ENCODE measurements at places on chromosomes 7 and 10.

- DNase-seq = no peak
Measured at GRCh38 chr10:47339759-47340607, 8.2 kb upstream of the RBP3 start.

- DNase-seq = no peak
Measured at GRCh38 chr10:17216217-17216900, 11.7 kb upstream of the VIM start.

DNA sequence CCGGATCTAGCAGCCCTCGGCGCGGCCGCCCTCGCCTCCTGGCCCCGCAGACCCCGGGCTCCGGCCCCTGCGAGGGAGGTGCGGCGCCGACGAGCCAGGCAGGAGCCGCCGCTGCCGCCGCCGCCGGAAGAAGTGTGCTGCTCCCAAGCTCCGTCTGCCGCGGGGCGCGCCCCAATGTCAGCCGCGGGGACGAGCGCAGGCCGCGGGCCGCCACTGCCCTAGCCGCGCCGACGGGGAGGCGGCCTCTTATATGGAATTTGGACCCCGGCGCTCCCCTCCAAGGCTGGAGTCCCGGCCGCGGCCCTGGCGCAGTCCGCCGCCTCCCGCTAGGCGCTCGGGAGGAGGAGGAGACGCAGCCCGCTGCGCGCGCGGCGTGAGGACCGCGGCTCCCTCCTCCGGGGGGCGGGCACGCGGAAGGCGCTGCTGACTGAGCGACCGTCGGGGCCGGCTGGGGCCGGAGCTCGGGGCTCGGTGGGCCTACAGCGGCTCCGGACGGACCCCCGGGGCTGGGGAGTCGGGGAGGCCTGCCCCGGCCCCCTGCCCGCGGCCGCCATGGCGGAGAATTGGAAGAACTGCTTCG is at the start of gene TRIM8:
Gene TRIM8, plus strand, starts transcription at position 414 of the 580 bp plus-strand sequence. Its CDS starts 139 bp downstream, at position 553.
- DNase-seq = peak; percentile 46

- DNase-seq = no peak
Measured at GRCh38 chr10:124176349-124177179, 83.2 kb upstream of the CHST15 start.

DNA sequence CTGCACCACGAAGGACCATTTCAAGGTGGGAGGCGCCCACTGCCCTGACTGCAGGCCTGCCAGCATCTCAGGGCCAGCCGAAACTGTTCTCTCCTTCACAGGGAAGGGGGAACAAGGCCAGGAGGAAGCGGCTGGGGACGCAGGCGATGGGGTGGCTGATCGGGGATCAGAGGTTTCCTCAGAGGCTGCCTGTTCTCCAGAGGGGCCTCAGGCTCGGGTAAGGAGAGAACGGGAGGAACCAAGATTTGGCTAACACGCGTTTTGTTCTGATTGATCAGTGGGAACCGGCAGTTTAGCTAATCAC is 87.9 kb downstream of the DIP2C start:
- DNase-seq = no peak

GRCh38 chr10:132687181-132687892 is 98.6 kb downstream of the NKX6-2 start:
- DNase-seq = no peak

- DNase-seq = no peak
Measured at GRCh38 chr7:148911626-148912025, 27.5 kb upstream of the EZH2 start.

GRCh38 chr10:75407713-75408508 is 6.3 kb upstream of the ZNF503 start:
- no peak for DNase-seq

DNA sequence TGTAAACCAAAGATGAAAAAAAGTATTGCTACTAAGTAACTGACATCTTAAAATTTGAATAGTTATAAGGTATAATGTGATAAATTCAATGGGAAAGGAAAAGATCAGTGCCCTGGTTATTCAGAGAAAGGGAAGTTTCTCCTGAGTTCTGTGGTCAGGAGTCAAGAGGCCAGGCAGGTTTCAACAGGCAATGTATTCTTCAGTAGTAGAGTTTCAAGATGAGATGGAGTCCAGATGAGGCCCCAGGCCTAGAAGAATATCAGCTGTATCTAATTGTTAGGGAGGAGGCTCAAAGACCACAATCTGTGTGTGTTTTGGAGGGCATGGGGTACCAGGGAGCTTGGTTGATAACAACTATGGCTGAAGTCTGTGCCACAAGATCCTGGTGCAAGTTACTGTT is 101.4 kb upstream of the DLX6 start:
- no peak for DNase-seq

- no peak for DNase-seq
Measured at GRCh38 chr10:16155834-16156233, 281.0 kb upstream of the PTER start.

GRCh38 chr7:2272031-2272430 is 30.0 kb downstream of the NUDT1 start:
- no peak for DNase-seq

- no peak for DNase-seq
Measured at GRCh38 chr7:133934262-133934976, 192.7 kb upstream of the LRGUK start.

GRCh38 chr7:26293569-26294308 is 2.1 kb downstream of the SNX10 start:
- DNase-seq = peak; percentile 12

- DNase-seq = no peak
Measured at GRCh38 chr7:15906436-15906835, 220.0 kb upstream of the MEOX2 start.

DNA sequence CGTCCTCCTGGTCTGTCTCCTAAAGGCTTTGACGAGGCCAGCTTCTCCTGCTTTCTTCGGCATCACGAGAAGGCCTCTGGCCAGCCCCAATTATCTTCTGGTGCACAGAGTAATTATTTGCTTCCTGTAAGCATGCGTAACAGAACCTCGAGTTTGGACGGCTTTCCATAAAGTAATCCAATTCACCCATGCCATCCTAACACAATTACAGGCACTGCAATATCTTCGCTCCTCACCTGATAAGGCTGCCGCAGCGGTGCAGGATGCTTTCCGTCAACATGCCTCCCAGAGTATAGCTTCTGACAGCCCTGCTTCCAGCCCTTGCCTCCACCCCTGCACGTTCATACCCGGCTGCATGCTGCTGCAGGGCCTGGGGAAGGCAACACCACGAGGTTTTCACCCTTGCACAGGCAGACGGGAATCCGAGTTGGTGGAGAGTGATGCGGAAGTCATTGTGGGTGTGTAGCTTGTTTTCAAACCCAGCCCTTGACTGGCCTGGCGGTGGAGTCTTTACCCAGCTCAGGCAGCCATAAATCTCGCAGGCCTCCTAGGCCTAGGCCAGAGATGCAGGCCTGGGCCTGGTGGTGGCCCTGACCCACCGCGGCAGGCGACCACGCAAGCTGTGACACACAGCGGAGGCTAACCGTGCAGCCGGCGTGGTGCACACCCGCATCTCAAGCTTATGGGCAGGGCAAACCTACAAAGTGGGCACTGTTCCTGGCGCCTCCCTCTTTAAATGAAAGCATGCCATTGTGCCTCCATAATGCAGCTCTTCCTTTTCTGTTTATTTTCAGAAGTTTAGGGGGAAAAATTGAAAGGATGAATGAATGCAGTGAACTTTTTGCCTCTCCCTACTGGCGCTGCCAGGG is 12.7 kb downstream of the EBF3 start:
- no peak for DNase-seq

DNA sequence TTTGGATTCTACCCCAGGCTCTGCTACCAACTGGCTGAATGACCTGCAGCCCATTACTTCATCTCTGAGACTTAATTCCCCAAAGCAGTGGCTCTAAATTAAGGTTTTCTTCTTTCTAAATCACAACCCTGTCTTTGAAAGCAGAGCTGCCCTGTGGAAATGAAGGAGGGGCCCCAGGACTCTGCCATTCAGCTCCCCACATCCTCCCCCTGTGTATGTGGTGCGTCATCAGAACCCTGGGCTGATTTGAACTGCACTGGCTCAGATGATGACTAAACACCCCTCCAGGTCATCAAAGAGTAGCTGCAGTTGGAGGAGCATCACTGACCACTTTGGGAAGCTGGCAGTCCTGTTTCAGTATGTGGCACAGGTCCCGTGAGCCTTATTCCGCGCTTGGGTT is 46.6 kb downstream of the BPGM start:
- DNase-seq = no peak

GRCh38 chr10:131546086-131546810 is 234.7 kb upstream of the TCERG1L start:
- no peak for DNase-seq

DNA sequence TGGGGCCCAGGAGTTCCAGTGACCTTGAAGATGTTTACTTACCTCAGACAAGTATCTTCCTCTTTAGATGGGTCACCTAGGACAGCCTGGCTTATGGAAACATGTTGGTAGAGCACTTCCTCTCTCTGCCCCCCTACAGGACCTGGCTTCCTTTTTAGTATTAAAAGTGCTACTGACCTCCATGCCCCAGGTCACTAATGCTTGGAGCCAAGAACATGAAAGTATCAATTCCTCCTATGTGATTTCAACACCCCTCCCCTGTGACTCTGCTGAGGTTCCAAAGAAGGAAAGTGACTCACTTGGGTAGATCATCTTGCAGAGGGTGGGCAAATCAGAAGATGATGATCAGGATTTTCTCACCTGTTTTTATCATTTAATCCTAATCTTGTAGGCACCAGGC is 125.3 kb upstream of the CCDC6 start:
- no peak for DNase-seq

DNA sequence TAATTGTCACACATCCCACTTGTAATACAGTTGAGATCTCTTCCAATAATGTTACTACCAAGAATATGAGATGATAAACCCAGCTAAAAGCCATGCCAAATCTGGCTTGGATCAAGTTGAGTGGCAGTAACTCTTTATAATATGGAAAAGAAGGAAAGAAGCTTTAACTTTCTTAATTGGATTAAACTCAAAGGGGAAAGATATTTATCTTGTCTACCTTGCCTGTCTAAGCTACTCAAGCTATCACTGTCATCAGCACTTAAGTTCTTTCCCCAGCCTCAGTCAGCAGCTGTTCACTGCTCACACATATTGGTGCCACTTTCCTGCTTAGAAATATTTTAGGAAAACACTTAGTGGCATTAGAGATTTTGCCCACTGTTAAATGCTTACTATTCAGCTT is 350.7 kb downstream of the IPMK start:
- no peak for DNase-seq

DNA sequence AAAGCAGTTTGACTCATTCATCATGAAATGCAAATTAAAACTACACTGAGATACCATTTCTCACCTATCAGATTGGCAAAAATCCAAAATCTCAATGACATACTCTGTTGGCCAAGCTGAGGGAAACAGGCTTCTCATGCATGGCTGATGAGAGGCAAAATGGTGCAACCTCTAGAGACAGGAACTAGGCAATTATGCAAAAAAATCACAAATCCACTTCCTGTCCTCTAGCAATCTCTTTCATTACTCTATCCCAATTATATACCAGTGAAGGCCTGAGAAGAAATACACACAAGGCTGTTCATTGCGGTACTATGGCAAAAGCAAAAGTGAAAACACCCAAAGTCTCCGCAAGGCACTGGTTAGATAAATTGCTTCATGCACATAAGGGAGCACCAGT is 25.9 kb upstream of the PTPRN2 start:
- DNase-seq = no peak

- no peak for DNase-seq
Measured at GRCh38 chr10:48575901-48576300, 29.0 kb downstream of the ARHGAP22 start.

GRCh38 chr7:44380831-44381493 is 55.6 kb upstream of the CAMK2B start:
- DNase-seq = no peak

GRCh38 chr10:48600645-48601505 is 4.0 kb downstream of the ARHGAP22 start:
- no peak for DNase-seq

DNA sequence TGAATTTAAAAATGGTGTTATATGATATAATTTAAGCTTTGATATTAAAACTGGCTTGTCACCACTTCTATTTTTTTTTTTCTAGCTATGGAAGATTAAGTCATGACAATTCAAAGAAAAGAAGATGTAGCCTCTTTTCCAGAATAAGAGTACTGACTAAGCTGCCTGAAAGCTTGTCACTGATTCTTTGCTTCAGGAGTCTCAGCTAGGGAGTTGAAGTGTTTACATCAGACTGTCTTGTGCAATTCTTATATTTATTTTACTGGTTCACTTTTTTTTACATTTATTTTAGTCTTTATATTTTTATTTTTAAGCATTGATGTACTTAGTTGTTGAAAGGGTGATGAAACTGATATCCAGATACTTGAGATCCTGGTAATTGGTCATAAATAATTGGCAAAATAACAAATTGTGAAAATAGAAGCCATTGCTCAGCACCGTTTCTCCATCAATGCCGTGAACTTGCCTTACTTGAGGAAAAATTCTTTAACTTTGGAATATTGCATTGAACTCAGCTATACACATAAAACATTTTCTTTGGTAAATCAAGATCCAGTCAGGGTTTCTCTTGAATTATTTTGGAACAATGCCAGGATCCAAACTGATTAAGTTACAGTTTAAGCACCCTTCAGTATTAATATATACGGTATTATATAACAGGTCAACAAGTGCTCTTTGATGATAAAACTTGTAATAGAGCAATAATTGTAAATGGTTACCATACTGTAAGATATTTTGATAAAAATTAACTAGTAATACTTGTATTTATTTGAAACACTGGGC is 156.4 kb downstream of the PHTF2 start:
- DNase-seq = no peak

GRCh38 chr10:110221721-110222261 is 14.4 kb downstream of the MXI1 start:
- peak; percentile 57 for DNase-seq

- no peak for DNase-seq
Measured at GRCh38 chr10:128440513-128441160, 314.4 kb upstream of the MKI67 start.

DNA sequence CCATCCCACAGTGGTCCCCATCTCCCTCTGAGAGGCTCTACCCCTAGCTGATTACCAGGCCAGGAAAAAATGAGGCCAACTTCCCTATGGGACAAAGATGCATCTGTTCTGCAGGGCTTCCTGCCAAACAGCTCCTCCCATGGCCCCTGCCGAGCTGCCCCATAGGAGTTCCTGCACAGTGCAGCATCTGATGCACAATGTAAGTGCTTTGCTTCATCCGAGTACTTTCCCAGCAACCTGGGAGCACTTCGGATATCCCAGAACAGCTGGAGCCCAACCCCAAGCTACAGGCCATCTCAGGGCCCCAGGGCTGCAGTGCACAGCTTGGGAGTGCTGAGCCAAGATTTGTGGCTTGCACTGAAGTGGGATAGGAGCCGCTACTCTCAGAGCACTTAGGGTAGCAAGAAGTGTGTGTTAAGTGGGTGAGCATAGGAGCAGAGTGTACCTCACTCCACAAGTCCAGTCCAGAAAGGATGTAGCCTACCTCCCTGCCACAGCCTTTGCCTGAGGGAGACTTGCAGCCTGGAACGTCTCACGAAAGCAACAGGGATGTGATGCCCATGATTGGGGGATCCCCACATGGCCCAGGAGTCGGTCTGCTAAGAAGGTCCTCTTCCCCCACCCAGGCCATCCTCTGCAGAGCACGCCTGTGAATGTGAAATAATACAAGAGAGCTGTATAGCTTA is 209.6 kb upstream of the VWC2 start:
- no peak for DNase-seq

- no peak for DNase-seq
Measured at GRCh38 chr7:11935905-11936304, 103.9 kb upstream of the THSD7A start.

All from stimulated activated CD4-positive, alpha-beta T cell treated with anti-CD3 and anti-CD28 coated beads, TNF-alpha, amount 100 ng/mL, for 1 hour (primary cell).